ENCODE measurements at places on chromosomes 2 and 18.
A peak's percentile ranks its signal among the peaks of the same experiment; 100 is the strongest.

DNA sequence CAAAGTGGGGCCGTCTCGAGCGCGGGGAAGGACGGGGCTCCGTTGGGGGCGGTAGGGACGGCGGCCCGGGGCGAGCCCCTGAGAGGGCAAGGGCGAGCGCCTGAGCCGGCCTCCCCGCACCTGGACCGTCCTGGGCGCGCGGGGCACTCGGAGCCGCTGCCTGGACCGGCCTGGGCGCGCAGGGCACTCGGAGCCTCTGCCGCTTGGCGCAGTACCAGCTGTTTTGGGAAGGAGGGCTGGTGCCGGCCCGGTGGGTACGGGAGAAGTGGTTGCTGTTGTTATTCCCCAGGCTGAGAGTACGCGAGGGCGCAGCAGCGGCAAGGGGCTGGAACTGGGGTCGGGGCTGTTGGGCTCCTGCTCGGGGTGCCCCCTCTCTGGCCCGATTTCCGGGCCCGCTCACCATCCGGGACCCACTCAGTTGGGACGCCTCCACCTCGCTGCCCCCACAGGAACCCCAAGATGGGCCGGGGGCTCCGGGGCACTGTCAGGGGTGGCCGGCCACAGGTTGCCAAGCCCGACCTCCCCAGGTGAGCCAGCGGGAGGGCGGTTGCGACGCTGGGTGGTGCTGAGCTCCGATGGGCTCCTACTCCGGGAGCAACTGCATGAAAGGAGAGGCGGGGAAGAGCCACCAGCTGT lies 579 bp downstream of the ARHGEF4 start:
- peak; percentile 19 for DNase-seq

- DNase-seq: peak; percentile 93
Observed at GRCh38 chr2:181072486-181073235, 92.3 kb downstream of the UBE2E3 start.

DNA sequence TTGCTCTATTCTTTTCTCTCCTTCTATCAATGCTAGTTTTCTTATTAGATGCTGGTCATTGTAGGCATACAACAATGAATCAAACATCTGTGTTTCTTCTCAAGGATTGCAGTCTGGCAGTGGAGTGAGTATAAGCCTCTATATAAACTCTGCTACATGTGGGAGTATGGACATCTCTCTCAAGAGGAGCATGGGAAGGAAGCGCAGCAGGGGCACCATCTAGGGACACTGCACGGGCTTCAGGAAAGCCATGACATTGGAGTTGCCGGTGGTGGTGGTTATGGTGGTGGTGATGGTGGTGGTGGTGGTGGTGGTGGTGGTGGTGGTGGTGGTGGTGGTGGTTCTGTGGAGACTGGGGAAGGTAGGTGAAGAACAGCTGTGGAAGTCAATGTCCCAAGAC lies 462.6 kb downstream of the RNF144A start:
- no peak for DNase-seq

GRCh38 chr2:45137966-45138695 lies 128.9 kb upstream of the SIX2 start:
- DNase-seq: no peak

GRCh38 chr2:134712736-134713135 lies 6.1 kb downstream of the TMEM163 start:
- DNase-seq: no peak

- no peak for DNase-seq
Observed at GRCh38 chr2:105741617-105742016, 3.1 kb upstream of the NCK2 start.

- no peak for DNase-seq
Observed at GRCh38 chr18:26089293-26090129, 902 bp downstream of the SS18 start.

Measured in NCI-H1694 treated with DMSO at 0.1 percent for 48 hours (cell line).